ENCODE measurements at places on chromosomes 7 and 10.

GRCh38 chr7:106057204-106057961, 54.7 kb downstream of the SYPL1 start:
- DNase-seq, result no peak

DNA sequence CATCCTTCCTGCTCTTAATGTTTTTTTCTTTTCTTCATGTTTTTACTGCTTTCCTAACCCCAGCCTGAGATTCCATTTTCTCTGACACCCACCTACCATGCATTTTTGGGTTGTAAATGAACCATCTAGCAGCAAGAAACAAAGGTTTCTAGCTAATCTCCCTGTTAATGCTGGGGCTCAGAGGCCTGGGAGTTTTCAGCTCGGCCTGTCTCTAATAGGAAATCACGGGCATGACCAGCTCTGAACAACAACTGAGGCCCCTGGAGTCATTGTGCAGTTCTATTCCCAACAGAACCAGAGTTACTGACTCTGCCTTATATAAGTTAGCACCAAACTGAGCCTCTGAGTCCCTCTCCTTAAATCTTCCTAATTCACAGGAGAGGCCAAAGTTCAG, 134.8 kb downstream of the CFAP58 start:
- DNase-seq, result no peak

DNA sequence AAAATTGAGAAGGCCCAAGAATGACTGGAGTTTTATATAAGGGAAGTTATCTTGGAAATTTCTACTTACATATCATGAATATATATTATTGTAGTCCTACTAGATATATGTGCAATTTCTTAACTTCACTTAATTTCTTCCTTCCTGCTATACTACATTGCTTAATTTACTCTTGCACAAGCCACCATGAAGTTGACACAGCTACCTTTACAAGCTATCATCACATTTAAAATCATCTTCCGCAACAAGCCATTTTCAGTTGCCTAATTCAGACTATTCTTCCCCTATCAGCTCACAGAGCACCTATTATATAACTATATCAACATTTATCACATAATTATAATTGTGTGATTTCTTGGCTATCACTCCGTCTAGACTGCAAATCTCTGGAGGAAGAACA, 418.4 kb downstream of the PARD3 start:
- no peak for DNase-seq

DNA sequence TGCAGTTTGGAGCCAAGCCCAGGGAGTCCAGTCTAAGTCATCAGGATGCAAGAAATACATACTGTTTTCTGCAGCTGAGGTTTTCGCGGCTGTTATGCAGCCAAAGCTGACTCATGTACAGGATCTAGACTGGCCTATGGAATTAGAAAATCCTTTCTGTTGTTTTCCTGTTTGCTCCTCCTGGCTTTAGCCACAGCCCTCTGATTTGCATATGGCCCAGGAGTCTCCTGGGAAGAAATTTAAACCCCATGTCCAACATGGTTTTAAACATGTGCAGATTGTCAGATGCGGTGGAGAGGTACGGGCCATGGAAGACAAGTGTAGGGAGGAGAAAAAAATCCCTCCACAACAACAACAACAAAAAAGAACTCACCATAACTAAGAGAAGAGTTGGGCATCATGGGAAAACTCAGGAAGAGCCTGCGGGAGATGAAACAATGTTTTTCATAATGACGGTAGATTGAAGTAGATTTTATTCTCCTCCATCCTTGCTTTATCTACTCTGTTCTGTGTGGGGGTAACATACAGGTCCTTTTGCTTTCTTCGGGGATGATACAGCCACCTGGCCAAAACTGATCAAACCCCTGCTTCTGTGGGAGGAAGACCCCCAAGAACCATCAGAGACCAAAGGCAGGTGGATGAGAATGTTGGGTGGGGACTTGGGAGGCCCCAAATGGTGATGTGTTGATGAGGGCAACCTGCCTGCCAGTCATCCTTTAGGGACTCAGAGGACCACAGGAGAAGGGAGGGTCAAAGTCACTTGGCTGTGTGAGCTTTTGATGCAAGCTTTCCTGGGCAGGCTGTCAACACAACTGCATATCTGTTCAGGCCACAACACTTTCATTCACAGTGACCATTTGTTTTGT, 29.8 kb upstream of the GNA12 start:
- no peak for DNase-seq

DNA sequence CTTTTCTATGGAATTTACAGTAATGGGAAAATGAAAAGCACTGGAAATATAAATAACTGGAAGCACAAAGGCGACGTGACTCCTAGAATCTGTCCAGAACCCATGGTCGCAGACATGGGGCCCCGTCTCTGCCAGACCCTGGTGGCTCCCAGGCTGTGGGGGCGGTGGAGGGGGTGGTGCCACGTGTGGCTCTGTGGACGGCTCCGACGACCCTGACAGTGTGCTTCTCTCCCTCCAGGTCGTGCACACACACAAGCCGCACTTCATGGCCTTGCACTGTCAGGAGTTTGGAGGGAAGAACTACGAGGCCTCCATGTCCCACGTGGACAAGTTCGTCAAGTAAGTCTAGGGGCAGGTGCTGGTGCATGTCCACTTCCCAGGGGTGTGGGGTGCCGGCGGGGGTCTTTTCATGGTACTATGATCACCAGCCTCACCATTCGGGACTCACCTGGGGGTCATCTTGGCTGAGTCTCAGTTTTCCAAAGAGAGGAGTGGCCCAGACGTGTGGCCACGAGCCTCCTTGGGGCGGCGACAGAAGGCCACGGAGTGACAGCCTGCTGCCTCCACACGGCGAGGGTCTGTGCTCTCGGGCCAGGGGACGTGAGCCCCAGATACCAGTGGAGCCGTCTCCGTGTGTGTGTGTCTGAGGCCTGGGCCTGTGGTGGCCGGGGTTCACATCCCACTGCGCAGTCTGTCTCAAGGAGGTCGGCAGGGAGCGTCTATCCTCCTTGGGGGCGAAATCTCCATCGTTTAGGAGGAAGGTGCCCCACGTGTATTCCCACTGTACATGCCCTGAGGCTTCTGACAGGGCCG, 108.2 kb downstream of the INPP5A start:
- peak; percentile 6 for DNase-seq

GRCh38 chr10:35639728-35640401, 2.2 kb downstream of the FZD8 start:
- DNase-seq, result peak; percentile 60

DNA sequence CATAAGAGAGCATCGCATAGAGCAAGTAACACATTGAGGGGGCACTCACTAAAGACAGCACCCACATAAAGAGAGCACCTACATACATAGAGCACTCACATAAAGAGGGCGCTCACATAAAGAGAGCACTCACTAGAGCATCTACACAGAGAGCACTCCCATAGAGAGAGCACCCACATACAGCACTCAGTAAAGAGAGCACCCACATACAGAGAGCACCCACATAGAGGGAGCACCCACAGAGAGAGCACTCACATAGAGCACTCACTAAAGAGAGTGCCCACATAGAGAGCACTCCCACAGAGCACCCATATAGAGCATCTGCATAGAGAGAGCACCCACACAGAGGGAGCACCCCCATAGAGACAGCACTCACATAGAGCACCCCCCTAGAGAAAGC, 47.8 kb downstream of the INSIG1 start:
- DNase-seq, result no peak

GRCh38 chr10:125709553-125710474, 9.7 kb upstream of the EDRF1 start:
- DNase-seq, result no peak

- DNase-seq, result peak; percentile 56
Observed at GRCh38 chr7:31027161-31027965, 24.7 kb upstream of the ADCYAP1R1 start.

GRCh38 chr10:30172673-30173072, 113.3 kb upstream of the JCAD start:
- no peak for DNase-seq

GRCh38 chr7:141381794-141382427, 169.3 kb upstream of the AGK start:
- no peak for DNase-seq

DNA sequence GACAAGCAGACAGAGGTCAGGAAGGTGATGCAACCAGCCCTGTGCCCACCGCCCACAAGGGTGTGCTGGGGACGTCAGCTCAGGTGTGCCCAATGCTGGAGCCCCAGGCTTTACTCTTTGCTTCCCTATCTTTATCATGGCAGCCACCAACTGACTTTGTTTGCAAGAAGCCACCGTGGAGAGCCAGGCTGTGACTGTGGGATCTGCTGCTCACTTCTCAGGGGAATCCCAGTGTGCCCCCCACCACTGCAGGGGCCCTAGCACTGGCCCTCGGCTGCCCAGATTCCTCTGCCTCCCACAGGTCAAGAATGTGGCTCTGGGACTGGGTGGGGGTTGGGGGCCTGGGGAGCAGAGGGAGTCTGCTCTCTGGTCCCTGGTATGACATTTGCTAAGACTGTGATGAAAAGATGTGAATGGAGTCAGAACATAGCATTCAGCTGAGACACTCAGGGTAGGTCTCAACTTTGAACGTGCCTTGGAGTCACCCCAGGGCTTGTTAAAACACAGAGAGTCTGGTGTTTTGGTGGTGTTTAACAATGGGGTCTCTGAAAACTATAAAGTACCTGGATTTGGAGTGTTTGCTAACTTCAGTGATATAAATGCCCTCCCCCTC, 47.3 kb downstream of the ARHGAP22 start:
- DNase-seq, result no peak

DNA sequence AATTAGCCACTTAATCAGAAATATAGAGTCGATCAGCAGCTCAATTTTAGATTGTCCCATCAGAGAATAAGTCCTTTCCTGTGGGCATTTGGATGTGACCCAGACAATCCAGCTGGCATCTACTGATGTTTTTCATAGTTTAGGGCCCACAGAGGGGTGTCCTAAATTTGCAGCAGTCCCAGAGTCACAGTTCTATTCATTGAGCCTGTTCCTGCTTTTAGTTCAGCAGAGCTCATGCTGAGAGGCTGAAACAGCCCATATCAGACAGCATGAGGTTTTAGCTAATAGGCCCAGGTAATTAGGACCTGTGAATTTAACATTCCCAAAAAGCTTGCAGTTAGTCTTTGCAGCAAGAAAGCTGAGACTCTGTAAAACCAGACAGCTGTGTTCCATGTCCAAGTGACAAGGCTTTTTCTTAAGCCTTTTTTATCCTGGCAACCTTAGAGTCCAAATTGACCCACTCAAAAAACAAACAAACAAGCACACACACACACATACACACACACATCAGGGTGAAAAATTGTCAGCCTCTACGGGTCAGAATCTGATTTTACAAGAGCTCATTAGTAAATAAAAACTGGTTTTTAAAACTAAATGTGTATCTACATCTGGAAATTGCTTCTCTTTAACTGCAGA, 33.7 kb downstream of the ANKIB1 start:
- DNase-seq, result no peak

DNA sequence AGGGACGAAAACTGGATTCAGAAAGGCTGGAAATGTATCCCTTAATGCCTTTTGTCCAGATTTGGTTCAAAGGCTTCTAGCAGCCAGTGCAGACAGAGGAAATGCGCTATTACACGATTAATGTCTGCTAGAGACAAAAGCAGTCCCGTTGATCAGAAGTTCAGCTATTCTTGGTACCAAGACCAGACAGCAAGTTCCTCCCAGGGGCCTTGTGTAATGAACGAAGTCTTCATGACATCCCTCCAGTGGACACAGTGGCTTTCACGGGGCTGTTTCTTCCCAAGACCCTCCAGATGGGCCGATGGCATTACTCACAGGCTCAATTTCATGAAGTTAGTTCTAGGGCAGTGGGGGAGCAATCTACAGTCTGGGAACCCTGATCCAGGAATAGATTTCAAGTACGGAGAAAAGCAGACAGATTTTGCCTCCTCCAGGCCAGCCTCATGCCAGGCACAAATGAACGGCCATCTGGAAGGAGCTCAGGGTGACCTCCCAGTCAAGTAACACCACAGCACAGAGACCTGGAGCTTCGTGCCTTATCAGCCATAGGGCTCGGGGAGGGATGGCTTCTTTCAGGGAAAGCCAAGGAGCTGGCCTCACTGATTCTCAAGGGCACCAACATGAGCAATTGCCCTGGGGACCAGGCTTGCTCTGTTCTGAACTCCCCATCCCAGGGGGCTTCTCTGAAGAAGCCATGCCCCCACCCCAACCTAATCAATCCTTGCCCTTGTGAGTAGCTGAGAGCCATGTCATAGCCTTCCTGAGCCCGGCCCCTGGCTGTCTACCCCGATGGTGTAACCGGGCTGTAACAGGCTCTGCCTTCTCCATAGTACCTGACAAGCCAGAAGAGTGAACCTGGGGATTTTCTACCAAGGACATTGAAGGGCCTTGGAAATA, 101.1 kb downstream of the PRKAG2 start:
- no peak for DNase-seq

DNA sequence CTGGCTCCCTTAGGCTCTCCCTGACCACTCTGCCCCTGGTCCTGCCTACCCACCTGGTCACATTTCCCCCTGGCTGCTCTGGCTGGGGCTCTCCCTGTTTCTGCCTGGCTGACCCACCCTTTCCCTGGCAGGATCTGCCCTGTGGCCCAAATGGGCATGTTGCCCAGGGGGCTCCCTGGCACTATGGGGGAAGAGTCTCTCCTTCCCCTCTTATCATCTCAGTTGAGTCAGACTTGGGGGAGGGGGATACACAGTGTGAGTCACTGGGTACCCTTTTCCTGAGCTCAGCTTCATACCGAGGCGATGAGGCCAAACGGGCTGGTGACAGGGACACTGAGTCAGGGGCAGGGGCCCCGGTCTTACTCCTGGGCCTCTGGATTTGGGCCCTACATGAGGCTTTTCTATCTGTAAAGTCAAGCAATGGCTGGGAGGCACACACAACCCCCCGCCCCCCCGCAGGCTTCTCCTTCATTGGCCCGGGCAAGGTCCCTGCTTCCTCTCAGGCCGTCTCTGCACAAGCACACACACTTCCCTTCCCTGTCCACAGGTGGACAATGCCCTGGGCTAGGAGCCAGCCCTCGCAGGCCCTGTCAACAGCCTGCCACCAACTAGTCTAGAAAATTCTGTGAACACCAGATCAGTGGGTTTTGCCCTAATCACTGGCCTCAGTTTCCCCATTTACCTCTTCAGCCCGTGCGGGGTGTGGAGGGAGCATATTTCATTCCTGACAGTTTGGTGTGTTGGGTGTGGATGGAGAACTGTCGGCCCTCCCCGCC, 627 bp upstream of the FLNC start:
- no peak for DNase-seq

DNA sequence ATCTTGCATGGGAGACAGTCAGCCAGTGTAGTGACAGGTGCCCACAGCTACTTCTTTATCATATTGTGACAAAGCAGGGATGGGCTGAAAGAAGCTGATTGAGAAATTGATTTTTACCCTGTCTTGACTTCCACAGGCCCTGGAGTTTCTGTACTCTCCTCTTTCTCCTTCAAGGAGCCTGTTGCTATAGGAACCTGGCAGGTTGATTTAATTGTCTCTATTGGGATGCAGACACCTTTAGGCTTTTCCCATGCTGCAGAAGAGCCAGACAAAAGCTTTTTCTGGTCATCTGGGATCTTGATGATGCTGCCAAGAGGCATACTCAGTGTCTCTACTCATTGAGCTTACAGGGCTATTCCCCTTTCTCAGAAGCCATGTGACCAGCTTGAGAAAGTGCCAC, 754.8 kb downstream of the KCNMA1 start:
- no peak for DNase-seq

DNA sequence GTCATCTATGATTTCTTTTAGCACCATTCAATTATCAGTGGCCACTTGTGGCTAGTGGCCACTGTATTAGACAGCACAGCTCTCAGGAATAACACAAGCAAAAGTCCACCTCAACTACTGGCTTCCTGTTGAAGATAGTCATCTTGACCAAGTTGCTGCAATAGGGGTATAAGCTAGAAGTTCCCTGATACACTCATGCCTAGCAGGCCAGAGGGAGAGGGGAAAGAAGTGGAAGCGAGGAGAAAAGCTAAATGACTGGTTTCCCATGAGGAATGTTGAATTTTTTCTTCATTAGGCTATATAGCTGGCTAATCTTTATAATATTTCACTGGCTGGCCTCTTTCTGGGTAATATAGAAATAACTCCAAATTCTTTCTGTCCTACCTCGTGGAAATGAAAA, 327.5 kb upstream of the MEOX2 start:
- DNase-seq, result no peak

All from WTC11 (cell line).